ENCODE measurements at places on chromosomes 5 and 9.

DNA sequence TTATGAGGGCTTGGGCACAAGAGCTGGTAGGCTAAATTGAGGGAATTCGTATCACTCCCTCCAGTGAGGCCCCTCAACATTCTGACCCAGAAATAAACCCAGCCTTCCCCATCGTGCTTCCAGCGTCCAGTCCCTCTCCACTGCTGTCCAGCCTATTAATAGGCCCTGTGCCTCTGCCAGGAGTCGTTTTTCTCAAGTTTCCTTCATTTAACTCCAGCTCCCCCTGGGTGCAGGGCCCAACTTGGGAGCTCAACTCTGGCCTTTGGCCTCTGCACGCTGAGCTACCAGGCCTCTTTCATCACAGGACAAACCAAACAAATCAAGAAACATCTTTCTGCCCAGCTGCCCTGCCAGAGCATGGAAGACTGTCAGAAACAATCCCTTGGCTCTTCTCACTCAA lies 10.0 kb downstream of the HBEGF start:
- no peak for DNase-seq

DNA sequence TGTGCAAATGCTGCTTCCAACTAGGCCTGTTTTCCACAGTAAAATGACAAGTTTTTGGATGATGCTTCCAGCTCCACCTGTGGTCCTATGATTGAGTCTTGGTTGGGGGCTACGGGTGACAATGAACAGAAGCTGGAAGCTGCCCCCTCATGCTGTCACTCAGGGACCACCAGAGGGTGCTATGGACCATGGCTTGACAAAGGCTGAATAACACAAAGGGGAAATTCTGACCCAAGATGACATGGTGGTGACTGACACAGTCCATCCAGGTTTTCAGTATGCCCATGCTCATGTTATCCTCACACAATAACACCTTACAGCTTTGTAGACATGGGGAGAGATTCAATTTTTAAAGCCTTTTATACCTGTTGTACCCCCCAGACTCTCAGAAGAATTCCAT lies 23.9 kb upstream of the SAP30L start:
- DNase-seq: no peak

DNA sequence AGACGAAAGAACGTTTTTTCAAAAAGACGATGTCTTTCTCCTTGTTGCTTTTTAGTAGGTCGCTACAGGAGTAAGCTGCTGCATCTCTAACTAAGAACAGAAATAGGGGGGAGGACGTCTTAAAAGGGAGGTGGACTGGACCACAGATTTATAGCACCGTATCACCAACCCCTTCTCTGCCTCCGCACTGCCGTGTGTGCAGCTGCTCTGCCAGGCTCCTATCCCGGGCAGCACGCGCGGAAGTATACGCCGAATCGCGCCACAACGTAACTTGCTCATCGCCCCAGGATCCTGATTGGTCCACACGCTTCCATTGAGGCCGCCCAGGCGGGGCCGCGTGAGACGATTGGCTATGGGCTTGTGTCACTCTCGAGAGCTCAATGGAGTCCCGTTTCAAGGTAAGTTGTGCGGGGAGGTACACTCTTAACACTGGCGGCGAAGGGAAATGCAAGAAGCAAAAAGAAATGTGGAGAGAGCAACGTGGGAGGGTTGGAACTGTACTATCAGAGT lies at the start of gene ELAVL2:
TSS of gene ELAVL2 (minus strand) at position 121 of the 510 bp plus-strand sequence. CDS start 64,006 bp downstream, outside the sequence.
- DNase-seq: no peak

- no peak for DNase-seq
These were observed 66.2 kb downstream of the FOXD1 start for GRCh38 chr5:73382401-73382740.

GRCh38 chr5:74670396-74671038 lies 14.5 kb upstream of the HEXB start:
- DNase-seq: no peak

DNA sequence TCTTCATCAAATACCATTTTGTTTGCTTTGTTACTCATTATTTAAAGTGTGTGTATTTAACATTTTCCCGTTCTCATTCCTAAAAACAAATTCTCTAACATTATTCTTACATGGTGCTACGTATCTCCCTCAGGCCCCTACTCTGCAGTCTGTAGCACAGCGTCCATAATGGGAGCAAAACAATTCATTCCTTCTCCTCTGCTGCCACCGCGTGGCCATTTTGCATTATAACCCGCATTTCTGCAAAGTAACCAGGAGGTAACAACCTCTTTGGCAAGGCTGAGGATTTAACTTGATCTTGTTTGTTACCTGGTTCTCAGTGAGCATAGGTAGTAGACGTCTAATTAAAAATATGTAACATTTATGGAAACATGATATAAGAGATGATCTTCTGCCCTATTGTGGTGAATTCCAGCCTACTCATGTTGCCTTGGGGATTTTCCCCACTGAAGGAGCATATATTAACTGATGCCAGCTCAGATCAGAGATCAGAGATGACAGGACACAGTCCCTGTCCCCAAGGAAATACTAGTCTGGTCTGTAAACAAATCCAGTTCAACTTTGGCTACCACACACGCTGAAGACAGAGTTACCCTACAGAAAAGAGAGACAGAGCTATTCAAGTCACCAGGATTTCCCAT lies 10.5 kb downstream of the OR1K1 start:
- no peak for DNase-seq
